Activated CD4-positive, CD25-positive, alpha-beta regulatory T cell treated with anti-CD3 and anti-CD28 coated beads, Interleukin-2, amount 50 U/mL, for 72 hours (primary cell): ENCODE measurements at places on chromosomes 13 and 19.

- DNase-seq = no peak
Observed at GRCh38 chr13:46656786-46657185, 103.8 kb downstream of the LRCH1 start.

- DNase-seq = no peak
Observed at GRCh38 chr13:51781246-51782022, 22.5 kb downstream of the DHRS12 start.

- DNase-seq = no peak
Observed at GRCh38 chr13:110268576-110269185, 38.3 kb downstream of the COL4A1 start.

DNA sequence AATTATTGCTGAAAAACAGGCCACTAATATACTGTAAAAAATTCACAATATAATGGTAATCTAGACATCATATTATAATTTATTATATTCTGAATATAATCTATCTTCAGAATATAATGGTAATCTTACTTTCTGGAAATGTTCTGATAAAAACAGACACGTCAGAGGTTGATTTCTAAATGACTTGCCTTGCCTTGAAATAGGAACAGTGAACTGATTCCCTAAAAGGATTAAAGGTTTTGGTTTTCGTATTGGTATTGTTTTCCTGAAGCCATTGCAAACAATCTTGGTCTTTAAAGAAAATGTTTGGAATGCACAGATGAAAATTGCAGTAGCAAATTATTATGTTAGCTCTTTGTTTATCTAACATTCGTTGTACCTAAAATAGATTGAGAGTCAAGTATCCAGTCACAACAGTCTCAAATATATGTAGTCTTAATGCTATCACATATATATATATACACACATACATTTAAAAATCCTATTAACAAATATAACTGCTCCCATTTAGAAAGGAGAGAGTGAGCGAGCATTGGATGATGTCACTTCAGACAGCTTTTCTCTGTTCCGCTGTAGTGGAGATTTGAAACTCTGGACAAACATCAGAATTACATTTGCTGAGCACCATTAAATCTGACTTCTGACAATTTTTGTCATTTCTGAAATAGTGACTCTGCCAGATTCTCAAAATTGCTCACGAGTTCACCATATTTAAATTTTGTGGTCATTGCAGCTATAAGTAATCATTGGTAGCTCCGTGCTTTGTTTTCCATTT, 1.7 kb downstream of the ITM2B start:
- DNase-seq = no peak

GRCh38 chr13:99199541-99200431, 868 bp upstream of the UBAC2 start:
- no peak for DNase-seq
